Activated CD4-positive, alpha-beta T cell treated with anti-CD3 and anti-CD28 coated beads for 48 hours (primary cell): ENCODE measurements at places on chromosomes 13 and 19.

DNA sequence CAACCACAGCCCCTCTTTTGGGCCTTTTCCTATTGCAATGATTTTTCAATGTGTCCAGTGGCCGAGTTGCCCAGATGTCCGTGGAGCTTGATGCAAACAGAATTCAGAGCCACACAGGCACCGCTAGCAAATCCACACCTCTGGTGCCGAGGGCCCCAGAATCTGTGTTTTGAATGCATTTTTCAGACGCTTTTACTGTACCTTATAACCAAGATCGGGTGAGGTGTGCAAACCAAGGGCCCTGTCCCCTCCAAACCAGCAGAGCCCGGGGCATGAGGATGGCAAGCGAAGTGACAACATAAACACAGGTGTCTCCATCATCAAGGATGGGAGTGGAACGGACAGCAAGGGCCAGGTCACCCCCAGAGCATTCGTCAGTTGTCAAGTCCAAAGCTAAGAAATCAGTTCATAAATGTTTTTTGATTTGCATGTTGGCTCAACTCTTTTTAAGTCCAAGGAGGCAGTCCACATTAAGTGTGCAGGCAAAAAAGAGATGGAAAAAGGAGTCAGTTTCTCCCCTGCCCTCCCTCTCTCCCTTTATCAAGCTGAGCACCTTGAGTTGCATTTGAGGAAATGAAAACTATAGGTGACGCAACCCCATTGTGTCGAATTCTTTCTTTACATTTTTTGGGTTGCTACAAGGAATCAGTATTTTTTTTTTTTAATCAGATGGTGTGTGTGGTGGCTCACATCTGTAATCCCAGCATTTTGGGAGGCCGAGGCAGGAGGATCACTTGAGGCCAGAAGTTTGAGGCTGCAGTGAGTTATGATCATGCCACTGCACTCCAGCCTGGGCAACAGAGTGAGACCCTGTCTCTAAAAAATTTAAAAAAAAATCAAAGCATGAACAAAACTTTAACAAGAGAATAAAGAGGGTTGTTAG is 2.9 kb downstream of the CCDC8 start:
- DNase-seq: no peak

DNA sequence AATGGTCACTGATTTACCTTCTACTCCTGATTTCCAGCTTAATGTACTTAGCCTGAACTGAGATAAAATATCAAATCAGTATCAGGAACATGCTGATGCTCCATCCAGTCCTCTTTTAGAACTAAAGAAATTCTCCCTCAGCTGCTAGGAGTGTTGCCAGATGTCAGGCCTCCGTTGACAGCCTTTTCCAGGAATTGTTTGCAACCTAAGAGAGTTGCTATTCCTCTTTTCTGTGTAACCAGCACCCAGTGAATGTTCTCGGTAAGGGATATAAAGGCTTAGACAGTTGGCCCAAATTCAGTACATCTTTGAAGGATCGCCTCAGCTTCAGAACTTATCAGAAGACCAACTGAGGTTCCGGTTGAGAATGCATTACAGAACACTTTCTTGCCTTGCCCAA is 559.0 kb downstream of the PCDH17 start:
- no peak for DNase-seq

GRCh38 chr13:111168107-111168506 is 53.0 kb downstream of the ARHGEF7 start:
- DNase-seq: no peak

DNA sequence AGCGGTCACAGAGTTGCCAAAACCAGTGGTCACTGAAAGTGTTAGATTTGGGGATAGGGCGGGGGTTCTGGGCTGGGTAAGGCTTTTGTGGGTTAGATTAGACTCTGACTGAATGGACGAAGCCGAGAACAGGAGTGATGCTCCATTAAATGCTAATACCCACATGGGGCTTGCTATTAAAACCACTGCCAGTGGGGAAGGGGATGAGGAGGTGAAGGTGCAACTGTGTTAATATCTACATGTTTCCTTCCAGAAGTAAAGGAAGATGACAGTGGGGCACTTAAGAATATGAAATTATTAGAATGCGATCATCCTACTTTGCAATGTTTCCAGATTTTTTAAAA is 573 bp upstream of the ZNF614 start:
- no peak for DNase-seq

DNA sequence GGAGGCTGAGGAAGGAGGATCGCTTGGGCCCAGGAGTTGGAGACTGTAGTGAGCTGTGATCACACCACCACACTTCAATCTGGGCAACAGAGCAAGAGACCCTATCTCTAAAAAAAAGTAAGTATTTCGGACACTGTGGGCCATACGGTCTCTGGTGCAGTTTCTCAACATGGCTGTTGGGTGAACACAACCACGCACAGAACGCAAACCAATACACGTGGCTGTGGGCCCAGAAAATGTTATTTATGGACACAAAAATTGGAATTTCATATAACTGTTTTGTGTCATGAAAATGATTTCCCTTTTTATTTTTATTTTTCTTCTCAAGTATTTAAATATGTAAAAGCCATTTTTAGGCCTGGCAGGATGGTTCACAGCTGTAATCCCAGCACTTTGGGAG is 19.5 kb downstream of the LDLR start:
- no peak for DNase-seq

DNA sequence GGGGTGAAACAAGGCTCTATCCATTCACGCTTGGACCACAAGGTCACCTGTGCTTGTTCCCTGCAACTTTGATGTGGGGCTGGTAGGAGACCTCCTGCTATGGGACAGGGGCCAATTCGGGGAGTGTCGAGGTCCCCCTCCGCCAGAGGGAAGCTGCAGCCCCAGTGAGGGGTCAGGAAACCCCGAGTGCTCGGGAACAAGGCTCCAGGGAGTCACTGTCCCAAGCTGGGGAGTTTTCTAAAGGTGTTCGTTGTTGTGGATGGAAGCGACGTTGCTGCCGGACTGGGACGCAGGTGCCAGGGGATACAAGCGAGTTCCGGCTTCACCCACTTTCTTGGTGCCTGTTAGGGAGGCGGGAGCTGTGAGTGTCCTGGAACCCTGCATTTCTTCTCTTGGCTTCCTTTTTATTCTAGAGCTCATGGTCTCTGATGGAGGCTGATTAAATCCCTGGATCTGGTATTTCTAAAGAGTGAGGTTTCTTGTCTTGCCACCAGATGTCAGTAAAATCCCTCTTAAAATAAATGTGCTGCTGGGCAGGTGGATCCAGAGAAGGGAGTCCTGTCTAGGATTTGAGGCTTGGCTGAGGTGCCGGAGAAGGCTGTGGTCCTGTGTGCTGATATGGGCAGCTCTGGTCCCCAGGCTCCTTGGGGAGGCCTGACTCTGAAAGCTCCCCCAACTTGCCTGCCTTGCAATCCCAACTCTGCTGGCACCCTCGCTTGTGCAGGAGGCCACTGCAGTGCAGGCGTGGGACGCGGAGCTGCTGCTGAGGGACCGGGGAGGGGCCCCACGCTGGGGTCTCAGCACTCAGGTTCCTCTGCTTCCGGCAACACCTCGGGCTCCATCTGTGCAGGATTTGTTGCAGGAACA is 153.9 kb downstream of the TEX29 start:
- no peak for DNase-seq

DNA sequence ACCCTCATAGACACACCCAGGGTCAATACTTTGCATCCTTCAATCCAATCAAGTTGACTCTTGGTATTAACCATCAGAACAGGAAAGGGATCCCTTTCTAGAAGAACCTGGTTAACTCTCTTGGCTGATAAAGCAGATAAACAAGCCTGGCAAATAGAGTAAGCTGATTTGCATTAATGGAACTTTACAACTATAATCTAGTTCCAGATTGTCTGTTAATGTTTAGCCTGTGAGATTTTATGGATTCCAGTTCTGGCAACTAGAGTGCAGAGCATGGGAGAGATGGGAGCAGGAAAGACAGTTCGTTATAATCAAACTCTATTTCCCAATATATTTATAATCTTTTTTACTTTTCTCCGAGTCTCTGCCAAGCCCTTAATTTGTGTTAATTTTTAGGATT is 272.6 kb upstream of the KLHL1 start:
- no peak for DNase-seq

GRCh38 chr19:10780368-10780767 is 55.6 kb downstream of the TMED1 start:
- DNase-seq: no peak

DNA sequence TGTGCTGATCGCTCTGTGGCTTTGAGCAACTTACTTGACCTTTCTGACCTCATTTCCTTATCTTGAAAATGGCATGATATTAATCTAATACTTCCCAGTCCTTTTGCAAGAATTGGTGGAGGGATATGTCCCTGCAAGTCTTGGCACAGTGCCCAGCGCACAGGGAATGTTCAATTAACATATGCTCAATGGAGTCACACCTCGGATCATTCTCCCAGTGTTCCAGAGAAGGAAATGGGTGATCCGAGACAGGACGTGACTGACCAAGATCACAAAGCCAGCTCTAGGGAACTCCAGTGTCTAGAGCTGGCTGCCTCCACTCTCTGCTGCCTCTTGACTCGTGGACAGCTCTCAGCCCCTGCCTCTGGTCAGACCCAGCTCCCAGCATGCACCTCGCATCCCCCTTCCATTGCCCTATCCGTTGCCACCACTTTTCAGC is 3.6 kb downstream of the CDC42EP5 start:
- no peak for DNase-seq

DNA sequence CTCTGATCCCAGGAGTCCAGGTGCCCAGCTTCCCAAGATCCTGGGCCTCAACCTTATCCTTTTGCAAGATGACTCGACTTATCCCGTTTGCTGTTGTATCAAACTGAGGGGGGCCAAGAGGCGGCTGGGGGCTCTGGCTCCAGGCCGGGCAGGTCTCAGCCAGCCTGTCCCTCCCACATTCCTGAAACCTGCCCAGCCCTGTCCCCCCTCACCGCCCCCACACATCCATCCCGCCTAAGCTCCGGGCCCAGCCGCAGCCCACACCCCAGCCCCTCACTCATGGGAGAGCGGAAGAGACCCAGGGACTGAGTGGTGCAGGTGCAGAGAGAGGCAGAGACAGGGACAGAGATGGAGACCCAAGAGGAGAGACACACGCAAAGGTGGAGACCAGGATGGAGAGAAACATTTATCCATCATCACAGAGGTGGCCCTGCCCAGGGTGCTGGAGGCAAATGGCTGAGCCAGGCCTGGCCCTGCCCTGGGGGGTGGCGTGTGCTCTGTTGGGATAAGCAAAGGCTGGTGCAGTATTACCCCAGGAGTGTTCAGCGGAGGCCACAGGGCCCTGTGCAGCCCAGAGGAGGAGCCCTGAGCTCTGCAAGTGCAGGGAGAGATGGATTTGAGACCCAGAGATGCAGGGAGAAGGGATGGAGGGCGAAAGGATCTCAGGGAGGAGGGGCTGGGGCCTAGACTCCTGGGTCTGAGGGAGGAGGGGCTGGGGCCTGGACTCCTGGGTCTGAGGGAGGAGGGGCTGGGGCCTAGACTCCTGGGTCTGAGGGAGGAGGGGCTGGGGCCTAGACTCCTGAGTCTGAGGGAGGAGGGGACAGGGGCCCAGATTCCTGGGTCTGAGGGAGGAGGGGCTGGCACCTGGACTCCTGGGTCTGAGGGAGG is 1.6 kb downstream of the BCAM start:
- no peak for DNase-seq

GRCh38 chr19:3161453-3161852 is 17.1 kb upstream of the S1PR4 start:
- DNase-seq: no peak
